Testis (tissue), 5 donors: ENCODE measurements at places on chromosomes 5 and 9. TPM values are rescaled to one million over a fixed set of nuclear protein-coding genes. Genes with fewer than 3 reads are reported as not detected.

GRCh38 chr5:115541611-115542010, 3.0 kb downstream of the FEM1C start:
- H3K4me1 ChIP-seq = peaks cover 37% of the 10 kb centered on the region
- H3K36me3 ChIP-seq = no peaks in the 10 kb centered on the region
- H3K4me3 ChIP-seq = peak overlapping the region; percentile 98

The OR13C3 gene
- not detected for total RNA-seq

GRCh38 chr9:106800701-106801270, 62.2 kb upstream of the ZNF462 start:
- H3K27me3 ChIP-seq = no peaks in the 10 kb centered on the region
- H3K27ac ChIP-seq = no peak overlapping the region
- H3K4me3 ChIP-seq = no peak overlapping the region
- no peak for DNase-seq

DNA sequence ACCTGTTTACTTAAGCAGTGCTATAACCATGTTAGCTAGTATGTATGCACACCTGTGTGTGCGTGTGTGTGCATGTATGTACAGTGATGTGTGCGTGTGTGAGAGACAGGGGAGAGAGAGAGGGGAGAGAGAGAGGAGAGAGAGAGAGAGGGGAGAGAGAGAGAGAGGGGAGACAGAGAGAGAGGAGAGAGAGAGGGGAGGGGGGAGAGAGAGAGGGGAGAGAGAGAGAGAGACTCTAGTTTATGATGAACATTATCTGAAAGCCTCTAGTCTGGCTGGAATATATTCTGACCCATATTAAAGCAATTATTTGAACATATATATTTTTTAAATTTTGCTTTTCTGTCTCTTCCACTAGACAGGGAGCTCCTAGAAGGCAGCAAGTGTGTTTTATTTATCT, 117.5 kb upstream of the CPEB4 start:
- H3K36me3 ChIP-seq = no peaks in the 10 kb centered on the region
- no peak for DNase-seq
- peaks cover 5% of the 10 kb centered on the region for H3K4me1 ChIP-seq
- no peaks in the 10 kb centered on the region for H3K27me3 ChIP-seq
- H3K4me3 ChIP-seq = no peak overlapping the region

The KCNT1 gene
- 7.3 TPM for total RNA-seq

The LCN10 gene
- total RNA-seq = 11.7 TPM
